ENCODE measurements at places on chromosomes 1 and 21.

DNA sequence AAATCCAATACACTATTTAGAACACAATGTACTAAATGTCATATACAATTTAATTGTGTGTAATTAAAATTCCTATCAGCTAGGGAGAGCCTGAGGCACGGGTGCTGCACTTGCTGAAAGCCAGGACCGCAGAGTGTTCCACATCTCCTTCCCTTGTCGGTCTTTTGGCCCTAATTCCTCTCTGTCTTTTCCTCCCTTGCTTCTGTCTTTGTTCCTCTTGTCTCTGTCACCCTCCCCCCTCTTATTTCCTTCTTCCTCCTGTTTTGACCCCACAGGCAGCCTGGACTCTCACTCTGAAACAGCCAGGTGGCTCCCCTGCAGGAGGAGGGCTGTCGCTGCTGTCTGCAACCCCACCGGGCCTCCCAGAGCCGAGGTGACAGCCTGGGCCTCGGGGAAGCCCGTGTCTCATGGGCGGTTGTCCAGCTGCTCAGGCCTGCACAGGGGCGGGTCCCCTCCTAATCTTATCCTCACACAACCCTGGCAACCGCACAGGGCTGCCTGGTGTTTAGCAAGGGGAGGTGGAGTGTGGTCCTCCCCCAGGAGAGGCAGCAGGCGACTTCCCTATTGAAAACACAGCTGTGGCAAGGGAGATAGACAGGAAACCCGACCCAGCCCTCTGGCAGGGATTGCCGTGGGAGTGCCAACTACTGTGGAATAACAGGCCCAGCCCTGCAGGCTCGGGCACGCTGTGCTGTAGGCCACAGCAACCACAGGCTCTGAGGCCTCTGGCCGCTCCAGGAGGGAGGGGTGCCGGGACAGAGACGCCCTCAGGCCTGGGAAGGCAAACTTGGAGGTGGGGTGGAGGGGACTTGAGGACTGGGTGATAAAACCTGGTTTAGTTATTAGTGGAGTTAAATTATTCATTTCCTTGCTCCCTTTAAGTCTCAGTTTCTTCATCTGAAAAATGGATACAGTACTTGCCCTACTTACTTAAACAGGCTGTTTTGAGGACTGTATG lies 68.8 kb upstream of the WDR26 start:
- DNase-seq = peak; percentile 64

DNA sequence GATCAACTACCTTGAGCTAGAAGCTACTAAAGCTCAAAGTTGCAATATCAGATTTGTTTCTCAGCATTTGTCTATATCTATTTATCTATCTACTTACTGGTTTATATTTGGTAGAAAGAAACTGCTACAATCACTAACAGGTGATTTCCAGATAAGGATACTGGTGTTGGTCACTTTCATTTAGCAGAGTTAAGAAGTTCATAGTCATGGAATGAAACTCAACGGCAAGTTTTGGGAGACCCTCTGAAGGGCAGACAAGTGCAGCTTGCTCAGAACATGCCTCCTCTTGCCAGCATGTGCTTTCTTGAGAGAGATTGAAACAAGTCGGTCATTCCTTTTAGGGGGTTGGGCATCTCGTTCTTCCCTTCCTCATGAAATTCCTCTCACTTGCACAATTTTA lies 296.5 kb downstream of the GRIK1 start:
- DNase-seq = no peak

- no peak for DNase-seq
These were observed 2.3 kb downstream of the FCRLA start for GRCh38 chr1:161709373-161709772.

GRCh38 chr1:192943108-192943507 lies 116.1 kb downstream of the UCHL5 start:
- DNase-seq = peak; percentile 35

DNA sequence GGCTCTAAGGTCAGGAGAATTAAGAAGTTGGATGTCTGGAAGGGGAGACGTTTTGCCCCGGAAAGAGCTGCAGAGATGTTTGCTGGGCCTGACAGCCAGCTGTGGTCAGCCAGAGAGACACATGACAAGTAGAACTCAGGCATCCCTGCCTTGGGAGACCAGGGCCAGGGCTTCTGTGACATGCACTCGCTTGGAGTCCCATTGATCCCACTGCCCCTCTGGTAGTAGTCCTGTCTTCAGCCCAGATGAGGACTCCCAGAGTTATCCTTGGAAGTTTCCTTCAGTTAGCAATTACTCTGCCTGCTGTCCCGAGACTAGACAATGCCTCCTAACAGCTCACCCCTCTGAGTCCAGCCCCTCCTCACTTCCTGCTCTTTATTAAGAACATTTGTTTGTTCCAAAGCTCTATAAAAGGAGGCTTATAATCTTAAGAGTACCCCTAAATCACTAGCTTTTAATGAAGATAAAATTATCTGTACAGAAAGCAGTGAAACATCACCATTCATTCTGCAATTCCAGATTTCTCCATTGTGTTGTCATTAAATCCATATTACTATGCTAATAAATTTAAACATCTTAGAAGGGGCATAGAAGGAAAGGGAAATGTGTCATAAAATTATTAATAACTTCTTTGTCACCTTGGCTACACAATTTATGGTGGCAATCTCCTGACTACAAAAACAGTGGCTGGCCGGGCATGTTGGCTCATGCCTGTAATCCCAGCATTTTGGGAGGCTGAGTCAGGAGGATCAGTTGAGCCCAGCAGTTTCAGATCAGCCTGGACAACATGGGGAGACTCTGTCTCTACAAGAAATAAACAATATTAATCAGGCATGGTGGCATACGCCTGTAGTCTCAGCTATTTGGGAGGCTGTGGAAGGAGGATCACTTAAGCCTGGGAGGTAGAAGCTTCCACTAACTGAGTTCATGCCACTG lies 94.2 kb downstream of the KCNK1 start:
- no peak for DNase-seq

All from HCEC 1CT (cell line).